ENCODE measurements at places on chromosomes 2 and 18.

GRCh38 chr2:64828261-64828660, 160.9 kb upstream of the SLC1A4 start:
- DNase-seq: no peak

- DNase-seq: no peak
Measured at GRCh38 chr18:3154214-3154613, 65.6 kb downstream of the MYOM1 start.

DNA sequence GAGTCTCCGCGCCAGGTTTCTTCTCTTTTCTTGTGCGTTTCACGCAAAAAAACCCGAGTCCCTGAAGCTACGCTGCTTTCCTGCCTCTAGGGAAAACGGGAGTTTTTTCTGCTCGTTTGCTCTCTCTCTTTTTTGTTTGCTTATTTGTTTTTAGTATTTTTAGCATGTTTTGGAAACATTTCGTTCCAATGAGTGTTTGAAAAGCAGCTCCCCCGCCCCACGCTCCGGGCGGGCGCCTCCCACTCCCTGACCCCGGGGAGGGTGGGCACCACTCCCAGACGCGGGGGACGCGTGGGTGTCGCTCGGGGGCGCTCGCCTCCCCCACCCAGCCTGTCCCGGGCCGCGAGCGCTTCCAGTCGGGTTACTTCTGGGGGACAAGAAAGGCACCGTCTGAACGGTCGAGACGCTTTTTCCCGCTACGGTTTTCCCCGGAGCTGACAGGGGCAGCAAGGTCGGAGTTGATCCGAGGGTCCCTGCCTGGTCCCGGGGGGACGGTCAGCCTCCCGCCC, 446 bp upstream of the EFHD1 start:
- DNase-seq: no peak

DNA sequence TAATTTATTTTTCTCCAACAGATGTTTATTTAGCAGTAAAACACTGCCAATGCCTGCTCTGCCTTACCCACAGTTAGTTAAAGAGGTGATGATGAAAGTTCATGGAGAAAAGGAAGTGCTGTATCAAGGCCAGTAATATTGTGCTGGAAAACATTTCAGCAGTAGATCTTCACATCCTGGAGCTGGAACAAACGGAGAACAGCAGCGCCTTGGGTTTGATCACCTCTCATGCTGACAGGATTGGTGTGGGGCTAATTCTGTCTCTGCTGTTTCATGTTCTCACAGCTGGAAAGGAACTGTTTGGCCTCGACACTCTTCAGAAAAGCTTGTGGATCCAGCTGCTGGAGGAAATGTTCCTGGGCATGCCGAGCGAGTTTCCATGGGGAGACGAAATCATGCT, 61.5 kb upstream of the RPE start:
- DNase-seq: no peak

- no peak for DNase-seq
Measured at GRCh38 chr2:82857967-82858366, 1601.1 kb downstream of the SUCLG1 start.

- DNase-seq: no peak
Measured at GRCh38 chr2:214497489-214497888, 86.6 kb downstream of the VWC2L start.

DNA sequence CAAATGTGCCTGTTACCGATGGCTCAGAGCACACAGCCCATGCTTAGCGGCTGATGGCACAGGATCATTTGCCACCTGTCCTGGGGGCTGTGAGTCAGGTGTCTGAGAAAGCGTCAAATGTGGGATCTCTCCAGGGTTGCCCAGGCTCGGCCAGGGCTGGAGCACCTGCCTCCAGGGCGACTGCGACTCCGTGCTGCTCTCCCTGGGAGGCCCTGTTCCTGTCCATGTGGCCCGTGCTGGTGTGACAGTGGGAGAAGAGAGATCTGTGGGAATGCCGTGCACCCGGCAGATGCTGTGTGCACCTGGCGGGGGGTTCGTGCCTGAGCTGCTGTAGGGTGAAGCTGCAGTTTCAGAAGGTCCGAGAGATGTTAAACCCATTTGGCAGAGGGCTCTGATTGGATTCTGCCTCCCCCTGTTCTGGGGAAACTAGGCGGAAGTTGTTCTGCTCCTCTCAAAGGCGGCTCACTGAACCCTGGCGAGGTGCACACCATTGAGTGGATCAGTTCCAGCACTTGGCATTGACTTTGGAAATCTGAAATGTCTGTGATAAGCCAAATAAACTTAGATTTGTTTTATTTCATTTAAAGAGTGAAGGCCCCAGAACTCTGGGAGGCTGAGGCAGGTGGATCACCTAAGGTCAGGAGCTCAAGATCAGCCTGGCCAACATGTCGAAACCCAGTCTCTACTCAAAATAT, 34.7 kb upstream of the TPO start:
- DNase-seq: no peak

- DNase-seq: no peak
Measured at GRCh38 chr18:23992089-23992940, 22.2 kb upstream of the TTC39C start.

GRCh38 chr2:216535454-216535995, 36.9 kb downstream of the RPL37A start:
- no peak for DNase-seq

DNA sequence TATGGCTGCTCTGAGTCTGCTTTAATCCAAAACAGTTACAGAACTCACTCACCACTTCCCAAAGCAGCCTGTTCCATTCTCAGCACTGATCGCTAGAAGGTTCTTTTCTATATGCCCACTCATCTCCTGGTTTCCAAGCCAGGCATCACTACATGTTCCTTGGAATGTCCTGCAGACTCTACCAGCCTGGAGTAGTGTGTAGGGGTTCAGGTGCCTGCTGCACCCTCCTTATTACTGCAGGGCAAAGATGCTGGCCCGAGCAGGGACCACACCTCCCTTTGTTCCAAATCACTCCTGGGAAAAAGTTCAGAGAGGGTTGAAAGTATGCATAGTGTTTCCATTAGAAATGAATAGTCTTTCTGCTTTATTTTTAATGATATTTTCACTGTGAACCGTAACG, 196.6 kb downstream of the SH3RF3 start:
- no peak for DNase-seq

GRCh38 chr2:177241711-177242120, 22.8 kb downstream of the NFE2L2 start:
- no peak for DNase-seq

DNA sequence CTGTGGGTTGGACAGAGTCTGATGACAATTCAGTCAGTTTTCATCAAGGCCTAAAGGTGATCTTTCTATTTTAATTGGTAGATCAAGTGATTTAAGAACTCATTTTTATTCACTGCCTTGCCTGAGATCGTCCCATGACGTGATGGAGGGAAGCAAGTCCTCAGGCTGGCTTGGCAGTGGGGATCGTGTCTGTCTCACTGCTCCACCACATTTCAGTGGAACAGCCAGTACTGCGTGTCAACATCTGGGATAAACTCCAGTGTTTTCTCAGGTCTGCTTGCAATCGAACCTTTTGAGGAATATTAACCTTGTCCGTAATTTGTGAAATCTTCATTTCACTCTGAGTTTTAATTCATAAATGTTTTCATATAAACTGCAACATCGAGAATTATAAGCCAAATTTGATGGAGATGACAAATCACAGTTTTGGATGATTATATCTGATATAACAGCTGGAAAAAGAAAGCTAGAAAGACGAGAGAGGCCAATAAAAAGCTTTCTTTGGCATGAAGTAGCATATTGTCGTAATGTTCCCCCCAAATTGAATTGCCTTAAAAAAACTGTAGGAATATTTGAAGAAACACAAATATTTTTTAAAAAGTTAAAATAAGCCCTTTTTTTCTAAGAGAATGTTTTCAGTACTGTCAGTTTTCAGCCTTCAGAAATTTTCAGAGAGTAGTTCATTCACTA, 414.7 kb upstream of the SPRED2 start:
- DNase-seq: no peak

- DNase-seq: no peak
Measured at GRCh38 chr2:11560806-11561205, 27.0 kb downstream of the GREB1 start.

GRCh38 chr2:195793881-195794280, 136.9 kb downstream of the SLC39A10 start:
- no peak for DNase-seq

- no peak for DNase-seq
Measured at GRCh38 chr2:30201990-30202389, 29.3 kb upstream of the LBH start.

DNA sequence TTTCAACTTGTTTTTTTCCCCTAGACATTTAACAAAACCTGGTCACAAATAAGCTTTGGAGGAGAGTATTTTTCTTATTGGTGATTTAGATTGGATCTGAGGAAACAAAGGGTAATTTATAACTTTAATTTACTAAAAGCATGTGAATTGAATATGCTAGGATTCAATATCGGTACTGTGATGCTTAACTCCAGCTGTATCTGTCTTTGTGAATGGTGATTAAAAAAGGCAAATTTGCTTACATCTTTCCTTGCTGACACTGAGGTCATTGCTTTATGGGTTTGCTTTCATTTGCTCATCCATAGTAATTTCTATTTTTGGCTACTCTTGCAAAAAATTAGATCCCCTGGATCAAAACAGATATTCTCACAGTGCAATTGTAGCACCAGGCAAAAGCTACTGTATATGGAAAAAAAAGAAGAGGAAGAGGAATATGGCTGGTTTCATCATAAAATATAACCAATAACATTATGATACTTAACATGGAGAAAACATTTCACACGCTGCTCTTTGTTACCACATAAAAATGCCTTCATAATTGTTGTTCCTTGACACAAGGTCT, 832.0 kb upstream of the ZEB2 start:
- no peak for DNase-seq

DNA sequence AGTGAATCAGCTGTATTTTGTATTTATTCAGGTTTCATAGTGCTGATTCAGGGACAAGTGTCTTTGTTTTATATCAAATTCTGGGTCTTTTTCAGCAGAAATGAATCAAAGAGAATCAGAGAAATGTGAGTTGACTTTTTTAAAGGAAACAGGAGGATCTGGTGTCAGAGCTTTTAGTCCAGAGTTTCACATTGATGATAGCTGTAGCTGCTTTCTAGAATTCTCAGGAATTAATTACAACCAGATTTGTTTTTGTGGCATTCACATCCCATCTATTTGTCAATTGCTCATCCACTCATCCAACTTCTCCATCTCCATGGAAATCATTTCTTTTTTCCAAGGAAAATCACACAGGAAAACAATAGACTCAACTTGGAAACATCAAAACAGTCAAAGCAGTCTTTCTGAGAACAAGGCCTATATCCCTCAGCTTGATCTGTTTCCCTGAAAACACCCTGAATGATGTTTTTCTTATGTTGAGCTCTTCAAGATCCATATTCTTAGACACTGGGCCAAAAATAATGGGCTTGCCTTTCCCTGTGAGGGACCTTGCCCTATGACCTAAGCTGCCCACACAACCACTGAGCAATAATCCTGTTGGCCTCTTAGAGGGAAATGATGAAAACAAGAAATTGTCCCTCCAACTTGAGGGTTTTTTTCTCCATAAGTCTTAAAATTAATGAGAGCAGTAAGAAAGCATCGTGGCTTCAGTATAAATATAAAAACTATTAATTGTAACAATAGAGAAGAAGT, 249.5 kb upstream of the FN1 start:
- no peak for DNase-seq

GRCh38 chr2:23513245-23513871, 128.4 kb downstream of the KLHL29 start:
- DNase-seq: no peak

DNA sequence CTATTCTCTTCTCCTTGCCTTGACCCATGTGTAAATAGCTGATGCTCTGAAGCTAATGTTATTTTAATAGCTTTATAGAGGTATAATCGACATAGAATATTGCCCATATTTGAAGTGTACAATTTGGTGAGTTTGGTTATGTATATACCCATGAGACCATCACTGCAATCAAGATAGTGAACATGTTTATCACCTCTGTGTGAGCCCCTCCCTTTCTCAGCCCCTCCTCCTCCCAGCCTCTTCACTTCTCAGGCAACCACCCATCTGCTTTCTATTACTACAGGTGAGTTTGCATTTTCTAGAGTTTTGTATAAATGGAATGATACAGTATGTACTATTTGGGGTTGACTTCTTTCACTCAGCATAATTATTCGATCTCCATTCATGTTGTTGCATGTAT, 181.1 kb downstream of the INO80D start:
- DNase-seq: no peak

DNA sequence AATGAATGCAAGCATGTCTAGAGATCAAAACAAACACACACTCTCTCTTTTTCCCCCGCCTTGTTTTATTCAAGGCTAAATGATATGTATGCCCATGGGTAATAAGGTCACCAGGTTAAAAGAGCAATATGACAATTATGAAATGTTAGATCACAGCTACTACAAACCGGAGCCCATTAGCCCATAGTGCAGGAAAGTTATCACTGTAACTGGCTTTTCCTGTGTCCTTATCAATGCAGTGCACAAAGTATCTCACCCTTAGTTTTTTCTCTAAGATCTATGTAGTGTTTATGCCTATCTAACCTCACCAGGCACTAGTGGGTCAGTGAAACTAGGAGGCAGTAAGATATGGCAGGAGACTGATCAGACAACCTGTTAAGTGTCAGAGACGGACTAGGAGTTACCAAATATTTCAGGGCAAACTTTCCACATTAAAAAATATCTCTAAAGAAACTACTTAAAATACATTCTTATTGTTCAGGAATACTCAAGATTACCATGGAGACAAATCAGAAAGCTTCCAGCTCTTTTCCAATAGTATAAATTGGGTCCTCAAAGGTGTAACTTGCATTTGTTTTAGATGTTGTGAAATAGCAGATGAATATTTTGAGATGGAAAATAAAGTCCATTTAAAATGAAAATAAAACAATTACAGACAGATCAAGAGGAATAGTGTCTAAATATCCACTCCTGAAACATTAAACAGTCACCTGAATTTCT, 282.2 kb downstream of the EXOC6B start:
- DNase-seq: no peak

DNA sequence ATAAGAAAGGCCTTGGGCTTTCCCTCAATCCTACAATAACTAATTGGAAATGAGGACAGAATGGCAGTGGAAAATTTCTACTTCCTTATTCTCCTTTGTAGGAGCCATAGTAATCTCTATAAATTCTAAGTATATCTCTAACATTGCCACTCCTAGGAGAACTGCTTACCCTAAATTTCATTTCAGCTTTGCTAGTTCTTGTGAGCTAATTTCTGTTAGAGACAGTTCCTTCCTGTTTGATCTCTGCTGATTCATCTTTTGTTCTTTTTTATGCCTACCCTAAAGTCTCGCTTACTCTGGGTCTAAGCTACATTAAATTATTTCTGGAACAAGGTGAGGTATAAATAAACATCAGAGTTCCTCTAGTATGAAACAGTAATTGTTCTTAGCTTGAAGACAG, 25.7 kb downstream of the ABHD3 start:
- no peak for DNase-seq
